ENCODE measurements at places on chromosomes 2 and 18.
A peak's percentile ranks its signal among the peaks of the same experiment; 100 is the strongest.

- DNase-seq = no peak
Observed at GRCh38 chr2:176488431-176488830, 219.2 kb downstream of the MTX2 start.

DNA sequence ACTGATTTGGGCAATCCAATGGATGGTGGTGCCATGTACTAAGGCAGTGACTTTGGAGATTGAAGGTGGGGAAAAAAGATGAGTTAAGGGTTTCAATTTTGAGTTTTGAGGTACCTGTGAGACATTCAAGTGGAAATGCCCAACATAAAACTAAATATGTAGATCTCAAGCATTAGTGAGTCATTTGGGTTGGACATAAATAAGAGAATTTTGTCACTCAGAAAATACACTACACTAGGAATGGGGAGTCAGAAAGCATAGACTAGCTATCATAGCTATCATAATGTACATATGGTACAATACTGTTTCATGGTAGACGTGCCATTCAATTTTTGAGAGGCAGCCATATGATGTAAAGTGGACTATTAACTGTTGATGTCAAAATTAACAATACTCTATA is 56.1 kb downstream of the FBXO11 start:
- no peak for DNase-seq

- DNase-seq = no peak
Observed at GRCh38 chr2:232942831-232943230, 70.2 kb downstream of the NGEF start.

DNA sequence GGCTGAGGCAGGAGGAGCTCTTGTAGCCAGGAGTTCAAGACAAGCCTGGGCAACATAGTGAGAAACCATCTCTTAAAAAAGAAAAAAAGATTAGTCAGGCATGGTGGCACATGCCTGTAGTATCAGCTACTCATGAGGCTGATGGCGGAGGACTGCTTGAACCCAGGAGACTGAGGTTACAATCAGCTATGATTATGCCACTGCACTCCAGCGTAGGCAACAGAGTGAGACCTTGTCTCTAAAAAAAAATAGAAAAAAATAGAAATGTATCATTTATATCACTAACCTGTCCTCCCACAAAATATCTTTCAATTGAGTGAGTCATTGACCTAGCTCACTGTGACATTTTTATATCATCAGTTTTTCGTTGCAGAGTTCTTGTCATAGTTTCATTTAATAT is 152.5 kb downstream of the DTNA start:
- no peak for DNase-seq

DNA sequence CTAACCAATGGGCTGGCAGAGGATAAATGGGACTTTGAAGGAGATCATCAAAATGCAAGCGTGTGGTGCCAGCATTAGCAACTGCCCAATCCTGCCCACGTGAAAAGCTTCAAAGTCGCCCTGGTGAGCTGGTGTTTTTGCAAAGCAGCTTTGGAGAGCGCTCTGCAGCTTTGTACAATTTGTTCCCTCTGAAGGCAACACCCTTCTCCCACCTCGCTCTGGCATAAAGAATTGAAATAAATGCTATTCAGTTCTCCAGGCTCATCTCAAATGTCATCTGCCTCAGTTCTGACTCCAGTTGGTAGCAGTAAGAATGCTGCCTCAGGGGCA is 3.5 kb downstream of the COPS9 start:
- DNase-seq = no peak

GRCh38 chr18:55152801-55153200 is 193.5 kb upstream of the CCDC68 start:
- no peak for DNase-seq

DNA sequence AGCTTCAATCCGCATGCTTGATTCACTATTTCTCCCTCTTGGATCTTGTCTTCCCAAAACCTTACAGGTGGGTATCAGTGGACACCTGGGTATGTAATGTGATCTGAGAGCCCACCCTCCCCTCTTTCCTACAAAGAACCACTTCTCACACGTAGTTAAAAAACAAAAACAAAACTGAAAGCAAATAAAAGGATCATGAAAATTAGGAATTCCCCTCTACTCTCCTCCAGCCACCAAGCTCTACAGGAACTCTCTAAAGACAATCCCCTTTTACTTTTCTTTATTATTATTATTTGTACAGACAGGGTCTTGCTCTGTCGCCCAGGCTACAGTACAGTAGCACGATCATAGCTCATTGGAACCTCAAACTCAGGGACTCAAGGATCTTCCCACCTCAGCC is 40.8 kb upstream of the MYO1B start:
- DNase-seq = no peak

DNA sequence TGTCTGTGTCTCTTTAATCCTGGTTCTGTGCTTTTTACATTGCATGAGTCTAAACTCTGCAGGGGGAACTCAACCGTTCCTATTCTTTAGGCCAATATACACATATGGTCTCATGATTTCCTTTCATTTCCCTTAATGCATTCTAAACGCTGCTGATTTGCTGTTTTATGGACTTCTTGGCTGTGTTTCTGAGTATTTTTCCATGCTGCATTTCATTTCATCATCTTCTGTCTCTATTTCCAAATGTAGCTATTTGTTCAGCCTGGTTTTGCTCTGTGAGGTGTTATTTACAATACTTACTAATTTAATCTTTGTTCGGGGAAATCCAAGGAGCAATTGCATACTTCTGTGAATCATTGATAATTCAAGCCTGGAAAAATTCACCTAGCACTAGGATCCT is 897.2 kb downstream of the TSN start:
- DNase-seq = peak; percentile 25

DNA sequence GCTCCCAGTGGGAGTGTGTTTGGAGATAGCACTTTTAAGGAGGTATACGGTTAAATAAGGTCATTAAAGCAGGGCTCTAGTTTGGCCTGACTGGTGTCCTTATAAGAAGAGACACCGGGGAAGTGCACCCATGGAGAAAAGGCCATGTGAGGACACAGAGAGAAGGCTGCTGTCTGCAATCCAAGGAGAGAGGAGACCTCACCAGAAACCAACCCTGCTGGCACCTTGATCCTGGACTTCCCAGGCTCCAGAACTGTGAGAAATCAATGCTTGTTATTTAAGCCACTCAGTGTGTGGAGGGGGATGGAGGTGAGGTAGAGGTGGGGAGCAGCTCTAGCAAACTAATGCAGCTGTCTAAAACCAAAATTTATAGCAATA is 62.0 kb downstream of the RPL31 start:
- no peak for DNase-seq

DNA sequence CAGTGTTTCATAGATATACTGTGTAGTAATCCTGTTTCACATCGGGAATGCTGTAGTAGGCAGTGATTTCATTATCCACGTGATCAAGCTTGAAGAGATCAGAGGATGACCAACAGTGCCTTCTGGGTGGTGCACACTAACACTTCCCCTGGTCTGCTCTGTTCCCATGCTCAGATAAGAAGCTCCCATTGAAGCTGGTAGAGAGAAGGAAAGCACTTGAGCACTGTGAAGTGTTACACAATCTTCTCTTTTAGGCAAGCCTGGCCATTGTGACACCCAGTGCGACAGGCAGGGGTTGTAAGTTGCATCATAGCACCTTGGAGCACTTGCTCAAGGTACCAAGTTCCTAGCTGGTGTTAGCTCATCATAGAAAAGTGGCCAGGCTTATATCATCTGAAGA is 30.6 kb upstream of the GPD2 start:
- DNase-seq = no peak

DNA sequence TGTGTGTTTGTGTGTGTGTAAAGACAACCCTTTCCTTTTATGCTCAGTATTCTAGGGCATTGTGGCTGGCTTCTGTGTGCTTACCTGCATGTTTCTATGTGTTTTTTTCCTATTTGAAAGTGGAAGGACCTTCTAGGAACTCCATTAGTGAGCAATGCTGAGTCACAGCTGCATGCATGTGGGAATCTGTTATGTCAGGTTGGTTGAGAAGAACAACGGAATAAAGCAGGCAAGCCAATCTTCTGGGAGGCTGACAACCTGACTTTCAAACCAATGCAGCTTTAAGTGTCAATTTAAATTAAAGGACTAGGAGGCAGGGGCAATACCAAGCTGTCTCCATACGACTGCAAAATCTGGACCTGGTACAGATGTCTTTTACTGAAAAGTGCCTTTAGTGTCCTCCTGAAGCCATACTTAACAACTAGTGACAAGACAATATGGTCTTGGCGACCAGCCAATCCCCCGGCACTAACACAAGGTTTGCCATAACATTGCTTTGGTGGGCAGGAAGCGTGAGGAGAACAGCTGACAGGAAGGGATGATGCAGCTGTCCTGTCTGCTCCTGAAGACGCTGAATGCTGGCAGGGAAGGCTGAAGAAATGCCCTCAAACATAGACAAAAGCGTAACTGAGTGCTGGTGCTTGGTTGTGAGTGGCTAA is 514.7 kb upstream of the CDH7 start:
- DNase-seq = peak; percentile 77

DNA sequence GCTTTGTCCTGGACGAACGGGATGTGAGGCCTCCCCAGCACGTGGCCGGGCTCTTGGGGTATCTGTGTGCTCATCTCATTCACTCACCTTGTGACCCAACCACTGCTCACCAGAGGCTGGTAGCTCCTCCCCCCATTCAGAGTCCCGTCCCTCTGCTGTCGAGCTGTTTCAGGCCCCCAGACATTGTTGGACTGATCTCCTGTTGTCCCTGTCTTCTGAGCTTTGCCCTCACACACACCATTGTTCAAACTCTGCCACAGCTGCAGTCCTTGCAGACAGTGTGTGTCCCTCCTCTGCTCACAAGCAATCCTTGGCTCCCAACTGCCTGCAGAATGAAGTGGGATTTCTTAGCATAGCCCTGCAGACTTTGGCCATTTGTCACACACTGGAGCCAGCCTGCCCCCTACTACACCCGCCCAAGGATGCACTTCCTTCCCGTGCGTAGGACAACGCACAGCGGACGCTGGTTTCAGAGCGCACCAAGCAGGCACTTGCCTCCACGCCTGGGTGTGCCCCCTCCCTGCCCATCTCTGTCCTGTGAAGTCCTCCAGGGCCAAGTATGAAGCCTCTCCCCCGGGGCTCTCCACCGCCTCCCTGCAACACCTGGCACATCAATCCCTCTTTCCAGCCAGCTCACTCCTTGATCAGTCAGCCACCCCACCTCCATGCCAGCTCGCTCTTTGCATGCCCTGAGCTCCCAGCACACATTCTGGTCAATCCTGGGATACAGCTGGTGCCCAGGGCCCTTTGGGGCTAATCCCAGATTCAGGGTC is 16.5 kb upstream of the PRLH start:
- no peak for DNase-seq

- no peak for DNase-seq
Observed at GRCh38 chr2:128633501-128633900, 314.8 kb upstream of the HS6ST1 start.

GRCh38 chr2:138503652-138504051 is 2.1 kb downstream of the SPOPL start:
- no peak for DNase-seq

GRCh38 chr2:178070824-178071223 is 1.8 kb downstream of the PDE11A start:
- no peak for DNase-seq
